ENCODE measurements at places on chromosomes 2 and 18.

- no peak for DNase-seq
These were observed 132.6 kb downstream of the ACTR3 start for GRCh38 chr2:114022360-114023085.

- peak; percentile 7 for DNase-seq
These were observed 20.0 kb upstream of the MTCL1 start for GRCh38 chr18:8685141-8685913.

DNA sequence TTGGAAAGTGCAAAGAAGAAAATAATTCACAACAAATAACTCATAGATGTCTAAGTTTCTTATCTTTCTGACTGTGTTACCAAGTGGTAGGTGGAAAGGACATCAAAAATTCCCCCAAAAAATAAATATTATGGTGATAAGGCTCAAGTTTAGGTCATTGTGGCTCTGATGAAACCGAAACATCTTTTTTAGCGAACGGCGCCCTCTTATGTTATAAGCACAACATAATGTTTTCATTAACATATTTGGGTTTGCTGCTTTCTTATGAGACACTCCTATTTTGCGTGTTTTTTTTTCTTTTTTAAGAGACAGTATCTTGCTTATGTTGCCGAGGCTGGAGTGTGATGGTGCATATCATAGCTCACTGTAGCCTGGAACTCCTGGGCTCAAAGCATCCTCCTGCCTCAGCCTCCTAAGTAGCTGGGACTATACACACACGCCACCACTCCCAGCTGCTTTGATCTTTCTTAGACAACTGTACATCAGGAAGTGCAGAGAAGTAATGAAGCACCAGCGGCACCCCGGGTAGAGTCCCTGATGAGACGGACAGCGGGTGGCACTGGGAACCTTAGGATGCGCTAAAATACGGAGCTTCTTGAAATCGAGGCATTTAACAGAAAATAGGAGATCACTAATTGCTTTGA lies 38.5 kb upstream of the SLC35G4 start:
- no peak for DNase-seq

DNA sequence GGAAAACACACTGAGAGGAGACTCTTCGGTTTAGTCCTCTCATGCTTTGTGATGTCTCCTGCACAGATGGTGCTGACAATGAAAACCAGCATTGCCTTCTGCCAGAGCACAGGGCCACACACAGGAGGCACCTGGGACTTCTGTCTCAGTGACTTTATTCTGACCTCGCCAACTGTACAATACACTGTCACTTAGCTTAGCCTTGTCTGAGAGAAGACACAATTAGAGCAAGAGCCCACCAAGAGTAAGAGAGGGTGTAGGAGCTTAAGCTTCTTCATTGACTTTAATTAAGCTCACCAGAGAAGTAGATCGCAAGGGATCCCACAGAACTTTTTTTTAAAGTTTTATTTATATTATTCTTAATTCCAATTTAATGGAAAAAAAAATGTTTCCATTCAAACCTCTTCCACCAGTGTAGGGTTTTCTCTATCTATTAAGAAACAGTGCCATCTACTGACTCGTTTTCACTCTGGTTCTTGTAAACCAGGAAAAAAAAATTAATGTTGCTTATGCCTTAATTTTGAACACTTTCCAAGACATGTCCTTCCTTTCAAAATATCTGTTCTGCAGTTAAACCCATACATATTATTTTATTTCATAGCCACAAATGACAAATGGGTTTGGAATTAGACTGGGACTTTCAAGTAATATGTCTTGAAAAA lies 42.4 kb upstream of the DDX18 start:
- DNase-seq: no peak

DNA sequence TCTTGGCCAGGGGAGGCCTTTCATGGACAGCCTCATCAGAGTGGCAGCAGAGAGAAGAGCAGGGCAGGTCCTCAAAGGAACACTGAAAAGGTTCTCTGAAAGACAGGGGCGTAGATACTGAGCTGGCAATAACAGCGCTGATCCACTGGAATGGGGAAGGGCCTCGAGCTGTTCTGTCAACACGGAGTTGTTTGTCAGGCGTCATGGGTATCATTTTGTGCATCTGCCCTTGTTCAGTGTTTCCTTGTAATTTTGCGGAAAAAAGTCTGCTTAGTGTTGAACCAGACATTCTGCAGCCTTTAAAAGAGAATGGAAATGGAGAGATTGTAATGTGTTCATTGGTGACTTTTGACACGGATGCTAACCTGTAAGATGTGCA lies 21.5 kb downstream of the AGAP1 start:
- DNase-seq: no peak

DNA sequence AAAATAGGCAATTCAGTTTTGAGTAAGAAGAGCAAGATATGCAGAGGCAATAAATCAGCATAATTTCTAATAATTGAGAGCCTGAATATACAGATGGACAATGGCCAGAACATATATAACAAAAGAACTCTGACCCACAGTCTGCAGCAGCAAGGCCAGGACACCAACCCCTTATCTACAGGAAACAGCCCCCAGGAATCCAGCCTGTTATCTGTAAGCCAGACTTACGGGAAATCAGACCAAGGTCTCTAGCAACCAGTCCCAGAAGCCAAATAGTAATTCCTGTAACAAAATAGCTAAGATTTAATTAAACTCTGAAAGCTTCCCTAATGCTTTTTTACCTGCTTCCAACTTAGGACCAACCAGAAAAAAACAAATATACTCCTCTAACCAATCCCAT lies 434.5 kb upstream of the GYPC start:
- no peak for DNase-seq

DNA sequence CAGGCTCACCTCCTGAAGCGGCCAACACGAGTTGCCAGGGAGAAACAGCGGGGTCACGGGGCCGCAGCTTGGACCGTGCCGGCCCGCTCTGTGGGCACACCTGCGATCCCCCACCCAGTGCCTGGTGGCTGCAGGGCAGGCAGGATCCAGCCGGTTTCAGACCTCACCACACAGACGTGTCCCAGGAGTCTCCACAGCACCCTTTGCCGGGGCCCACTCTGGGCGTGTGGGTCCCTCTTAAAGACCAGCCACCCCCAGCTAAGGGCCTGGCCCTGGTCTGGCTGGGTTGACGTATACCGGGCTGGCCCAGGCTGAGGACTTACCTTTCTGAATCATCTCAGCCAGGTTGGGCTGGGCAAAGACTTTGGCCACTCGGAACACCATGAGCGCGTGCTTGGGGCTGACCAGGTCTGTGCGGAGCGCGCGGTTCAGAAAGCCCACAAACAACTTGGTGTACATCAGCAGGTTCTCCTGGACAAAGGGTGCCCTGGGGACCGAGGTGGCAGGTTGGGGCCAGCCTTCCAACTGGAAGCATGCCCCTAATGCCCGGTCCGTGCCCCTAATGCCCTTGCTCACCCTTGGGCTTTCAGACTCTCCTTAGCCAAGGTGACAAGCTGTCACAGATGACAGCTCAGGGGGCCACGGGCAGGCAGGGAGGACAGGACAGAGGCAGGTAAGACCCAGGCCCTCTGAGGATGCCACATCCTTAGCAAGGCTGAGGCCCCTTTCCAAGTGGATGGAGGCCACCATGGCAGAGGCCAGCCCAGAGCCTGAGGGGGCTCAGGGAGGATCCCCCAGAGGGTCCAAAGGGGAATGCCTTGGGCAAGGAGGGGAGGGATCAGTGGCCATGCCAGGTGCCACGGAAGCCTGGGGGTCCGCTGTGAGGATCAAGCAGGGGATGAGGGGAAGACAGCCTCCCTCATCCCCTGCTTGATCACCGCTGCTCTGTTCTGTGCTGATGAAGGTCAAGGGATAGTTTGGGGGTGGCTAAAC lies 10.2 kb upstream of the CCDC74B start:
- DNase-seq: no peak

DNA sequence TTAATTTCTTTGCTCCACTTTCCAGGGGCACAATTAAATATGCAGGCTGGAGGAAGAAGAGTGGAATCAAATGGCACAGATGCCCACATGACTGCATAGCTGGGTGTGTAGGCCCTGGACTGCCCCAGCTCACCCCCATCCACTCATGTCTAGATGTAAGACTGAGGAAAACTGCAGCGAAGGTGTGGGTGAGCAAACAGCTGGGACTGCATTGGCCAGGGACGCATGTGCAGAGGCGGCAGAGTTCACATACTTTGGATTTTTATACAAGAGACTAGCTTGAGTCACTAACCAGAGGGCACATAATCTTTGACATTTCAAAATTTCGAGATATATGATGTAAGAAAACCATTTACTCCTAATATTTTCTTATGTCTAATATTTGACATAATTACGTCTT lies 60.1 kb downstream of the SPIRE1 start:
- DNase-seq: no peak

DNA sequence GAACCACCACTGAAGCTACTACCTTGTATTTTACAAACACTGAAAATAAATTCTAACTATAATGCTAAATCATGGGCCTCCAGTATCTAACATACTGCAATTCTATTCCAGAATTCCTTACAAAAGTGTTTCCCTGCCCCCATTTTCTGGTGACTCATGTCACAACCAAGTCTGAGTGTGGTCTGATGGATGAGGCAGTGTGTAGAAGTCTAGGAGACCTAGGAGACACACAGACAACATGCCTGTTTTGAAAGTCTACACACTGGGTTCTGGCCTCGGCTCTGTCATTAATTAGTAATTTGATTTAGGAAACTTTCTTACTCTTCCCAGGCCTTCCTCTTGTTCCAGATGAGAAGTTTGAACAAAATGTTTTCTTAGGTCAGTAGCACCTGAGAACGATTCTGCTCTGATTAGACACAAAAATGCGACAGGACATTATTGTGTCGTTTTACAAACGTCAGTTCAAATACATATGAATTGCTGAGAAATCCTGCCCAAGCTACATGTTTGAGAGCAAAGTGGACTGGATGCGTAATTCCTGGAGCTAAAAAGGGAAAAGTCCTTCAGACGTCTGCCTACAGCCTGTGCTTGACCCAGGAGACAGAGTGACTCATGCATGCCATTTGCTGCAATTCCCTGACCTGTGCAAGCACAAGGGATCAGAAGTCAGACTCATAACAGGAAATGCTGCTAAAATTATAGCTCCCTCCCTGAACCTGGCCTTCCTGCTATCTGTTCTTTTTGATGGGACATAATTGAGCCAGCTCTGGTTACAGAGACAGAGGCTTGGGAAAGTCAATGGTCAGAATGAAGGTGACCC lies 494.4 kb downstream of the SOX11 start:
- no peak for DNase-seq

DNA sequence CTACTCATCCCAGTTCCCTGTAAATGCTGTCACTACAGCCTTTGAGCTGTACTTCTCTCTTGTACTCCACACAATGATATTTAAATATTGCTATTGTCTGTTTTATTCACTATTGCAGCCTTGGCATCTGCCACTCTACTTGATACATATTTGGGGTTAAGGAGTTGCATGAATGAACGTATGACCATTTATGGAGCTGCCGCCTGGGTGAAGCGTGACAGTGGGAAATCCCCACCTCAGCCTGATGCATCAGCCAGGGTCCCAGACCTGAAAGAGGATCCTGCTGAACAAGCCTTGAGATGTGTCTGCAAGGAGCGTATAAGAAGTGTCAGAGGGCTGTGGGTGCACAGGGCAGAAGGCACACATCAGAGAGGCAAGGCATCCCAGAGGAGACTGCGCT lies 39.1 kb downstream of the MRPL35 start:
- no peak for DNase-seq

- no peak for DNase-seq
These were observed 47.7 kb upstream of the MEIS1 start for GRCh38 chr2:66387016-66387753.

- no peak for DNase-seq
These were observed 11.9 kb upstream of the B3GNT7 start for GRCh38 chr2:231383416-231384108.

- DNase-seq: peak; percentile 15
These were observed 41.4 kb downstream of the USP14 start for GRCh38 chr18:199768-200167.

DNA sequence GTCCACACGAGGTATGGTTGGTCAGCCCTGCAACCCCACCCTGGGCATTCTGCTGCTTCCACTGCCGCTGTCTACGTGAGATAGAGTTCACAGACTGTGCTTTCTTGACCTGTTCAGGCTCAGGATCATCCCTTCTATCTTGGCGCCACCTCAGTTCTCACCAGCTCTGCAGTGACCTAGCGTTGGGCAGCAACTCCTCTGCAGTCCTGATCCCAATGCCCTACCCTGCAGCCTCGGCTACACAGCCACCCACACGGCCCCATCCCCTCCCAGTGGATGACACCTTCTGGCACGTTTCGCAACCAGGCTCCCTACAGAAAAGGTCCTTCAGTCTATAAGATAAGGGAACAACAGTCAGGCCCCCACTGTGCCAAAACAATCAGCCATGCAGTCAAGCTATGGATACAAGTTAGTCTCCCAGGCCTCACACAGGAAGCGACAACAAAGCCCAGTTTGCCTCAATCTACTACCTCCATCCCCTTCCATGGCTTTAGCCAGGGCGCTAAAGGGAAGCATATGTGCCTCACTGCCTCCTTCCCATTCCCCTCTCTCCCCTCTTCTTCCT lies 317.9 kb upstream of the PKDCC start:
- no peak for DNase-seq

DNA sequence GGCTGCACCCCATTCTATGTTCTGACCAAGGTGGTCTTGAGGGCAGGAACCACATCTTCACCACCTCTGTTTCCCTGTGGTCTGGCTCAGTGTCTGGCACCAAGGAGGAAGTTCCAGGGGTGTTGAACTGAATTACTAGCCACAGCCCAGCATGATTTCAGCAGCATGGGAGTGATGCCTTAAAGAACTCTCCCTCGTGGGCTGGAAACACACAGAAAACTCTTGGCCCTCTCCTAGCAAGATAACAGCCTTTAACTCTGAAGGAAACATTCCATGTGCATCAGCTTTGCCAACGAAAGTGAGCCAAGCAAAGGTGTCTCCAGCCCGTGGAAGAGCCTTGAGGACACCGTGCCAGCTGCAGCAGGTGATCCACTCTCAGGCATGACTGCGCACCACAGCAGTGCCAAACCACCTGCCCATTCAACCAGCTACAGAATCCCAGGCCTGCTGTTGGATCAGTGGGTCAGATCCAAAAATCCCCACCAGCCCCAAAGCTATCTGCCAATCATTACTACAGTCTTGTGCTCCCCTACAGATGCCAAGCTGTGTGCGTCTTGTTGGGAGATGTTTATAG lies 124.8 kb downstream of the TTC32 start:
- no peak for DNase-seq

DNA sequence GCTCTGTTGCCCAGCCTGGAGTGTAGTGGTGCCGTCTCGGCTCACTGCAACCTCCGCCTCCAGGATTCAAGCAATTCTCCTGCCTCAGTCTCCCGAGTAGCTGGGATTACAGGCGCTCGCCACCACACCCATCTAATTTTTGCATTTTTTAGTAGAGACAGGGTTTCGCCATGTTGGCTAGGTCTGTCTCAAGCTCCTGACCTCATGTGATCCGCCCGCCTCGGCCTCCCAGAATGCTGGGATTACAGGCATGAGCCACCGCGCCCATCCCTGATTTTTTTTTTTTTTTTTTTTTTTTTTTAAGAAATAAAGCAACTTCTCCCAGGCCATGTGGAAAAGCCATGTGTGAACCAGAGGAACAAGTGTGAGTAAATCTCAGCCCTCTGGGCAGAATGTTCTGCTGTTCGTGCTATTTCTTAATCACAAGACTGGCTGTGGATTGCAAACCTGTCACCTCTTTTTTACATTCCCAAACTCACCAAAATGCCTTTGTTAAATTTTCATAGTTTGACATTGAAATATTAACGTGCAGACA lies 6.4 kb upstream of the SH3BP4 start:
- no peak for DNase-seq

Measured in NCI-H1417 treated with DMSO at 0.1 percent for 48 hours (cell line).